Uterus (tissue), 4 donors: ENCODE measurements at places on chromosomes 7 and 10. TPM values are rescaled to one million over a fixed set of nuclear protein-coding genes. Genes with fewer than 3 reads are reported as not detected.
A peak's percentile ranks its signal among the peaks of the same experiment; 100 is the strongest.

GRCh38 chr10:111598433-111599059 is 521.7 kb downstream of the ADRA2A start:
- peak; percentile 26 for DNase-seq

DNA sequence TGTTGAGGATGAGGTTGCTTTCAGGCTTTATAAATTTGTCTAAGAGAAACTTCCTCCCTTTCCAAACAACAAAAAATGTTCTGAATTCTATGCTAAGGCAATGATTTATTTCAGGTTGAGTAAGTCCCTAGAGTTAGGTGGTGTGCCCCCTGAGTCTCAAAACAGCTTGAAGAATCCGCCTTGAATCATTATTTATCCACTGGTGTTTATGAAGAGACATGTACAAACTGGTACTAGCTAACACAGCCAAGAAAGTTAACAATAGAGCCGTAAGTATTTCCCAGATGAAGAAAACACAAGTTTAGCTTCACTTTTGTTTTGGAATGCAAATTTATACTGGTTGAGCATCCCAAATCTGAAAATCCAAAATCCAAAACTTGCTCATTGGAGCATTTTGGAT is 66.2 kb upstream of the SRPK2 start:
- DNase-seq, result no peak

GRCh38 chr10:22042557-22043326 is 39.2 kb upstream of the DNAJC1 start:
- DNase-seq, result no peak

- no peak for DNase-seq
Observed at GRCh38 chr10:18290651-18291313, 150.6 kb downstream of the CACNB2 start.

DNA sequence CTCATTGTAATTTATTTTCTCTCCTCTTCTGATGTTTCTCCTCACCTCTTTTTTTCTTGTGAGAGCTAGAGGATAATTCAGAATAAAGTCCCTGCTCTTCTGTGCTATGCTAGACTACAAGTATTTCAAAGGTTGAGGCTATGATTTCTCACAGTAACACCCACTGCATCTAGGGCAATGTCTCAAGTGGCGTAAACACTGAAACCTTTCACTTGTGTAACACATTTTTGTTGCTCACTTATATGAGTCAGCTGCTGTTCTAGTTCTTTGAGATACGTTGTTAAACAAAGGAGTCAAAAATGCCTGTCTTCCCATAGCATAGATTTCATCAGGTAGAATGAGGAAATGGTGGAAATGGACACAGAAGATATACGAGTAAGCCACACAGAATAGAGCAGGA is 305.1 kb upstream of the PITRM1 start:
- DNase-seq, result no peak

- DNase-seq, result no peak
Observed at GRCh38 chr10:64486149-64486548, 964.9 kb downstream of the REEP3 start.

- no peak for DNase-seq
Observed at GRCh38 chr7:128160296-128160695, 80.8 kb upstream of the LEP start.

DNA sequence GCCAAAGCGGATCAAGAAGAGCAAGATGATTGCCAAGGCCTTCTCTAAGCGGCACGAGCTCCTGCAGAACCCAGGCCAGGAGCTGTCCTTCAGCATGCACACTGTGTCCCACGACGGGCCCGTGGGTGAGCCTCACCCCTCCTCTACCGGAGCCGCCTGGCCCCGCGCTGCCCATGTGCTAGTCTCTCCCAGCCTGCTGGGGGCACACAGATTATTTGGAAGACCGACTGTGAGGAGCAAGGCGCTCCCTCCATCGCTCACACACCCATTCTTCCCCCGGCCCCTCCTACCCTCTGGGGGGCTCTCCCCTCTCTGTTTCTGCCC is 13.9 kb upstream of the AHCYL2 start:
- no peak for DNase-seq

DNA sequence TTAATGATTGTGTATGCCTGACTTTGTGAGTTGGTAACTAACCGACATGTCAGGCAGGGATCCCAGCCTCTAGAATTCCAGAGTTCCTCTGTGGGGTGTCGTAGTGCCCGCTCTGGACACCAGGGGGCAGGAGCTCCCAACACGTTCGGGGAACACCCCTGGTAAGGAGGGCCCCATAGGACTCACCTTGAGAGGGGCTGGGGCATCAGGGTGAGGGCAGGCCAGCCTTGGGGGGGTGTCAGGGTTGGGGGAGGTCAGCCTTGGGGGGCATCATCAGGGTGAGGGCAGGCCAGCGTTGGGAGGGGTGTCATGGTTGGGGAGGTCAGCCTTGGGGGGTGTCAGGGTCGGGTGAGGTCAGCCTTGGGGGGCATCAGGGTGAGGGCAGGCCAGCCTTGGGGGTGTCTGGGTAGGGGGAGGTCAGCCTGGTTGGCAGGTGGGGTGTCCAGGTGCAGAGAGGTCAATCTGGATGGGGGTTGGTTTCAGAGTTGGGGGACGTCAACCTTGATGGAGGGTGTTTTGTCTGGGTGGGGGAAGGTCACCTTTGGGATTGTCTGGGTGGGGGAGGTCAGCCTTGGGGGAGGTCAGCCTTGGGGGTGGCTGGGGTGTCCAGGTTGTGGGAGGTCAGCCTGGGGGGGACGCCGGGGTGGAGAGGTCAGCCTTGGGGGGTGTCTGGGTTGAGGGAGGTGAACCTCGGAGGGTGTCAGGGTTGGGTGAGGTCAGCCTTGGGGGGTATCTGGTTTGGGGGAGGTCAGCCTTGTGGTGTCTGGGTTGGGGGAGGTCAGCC is 45.6 kb upstream of the SUN1 start:
- DNase-seq, result peak; percentile 83

DNA sequence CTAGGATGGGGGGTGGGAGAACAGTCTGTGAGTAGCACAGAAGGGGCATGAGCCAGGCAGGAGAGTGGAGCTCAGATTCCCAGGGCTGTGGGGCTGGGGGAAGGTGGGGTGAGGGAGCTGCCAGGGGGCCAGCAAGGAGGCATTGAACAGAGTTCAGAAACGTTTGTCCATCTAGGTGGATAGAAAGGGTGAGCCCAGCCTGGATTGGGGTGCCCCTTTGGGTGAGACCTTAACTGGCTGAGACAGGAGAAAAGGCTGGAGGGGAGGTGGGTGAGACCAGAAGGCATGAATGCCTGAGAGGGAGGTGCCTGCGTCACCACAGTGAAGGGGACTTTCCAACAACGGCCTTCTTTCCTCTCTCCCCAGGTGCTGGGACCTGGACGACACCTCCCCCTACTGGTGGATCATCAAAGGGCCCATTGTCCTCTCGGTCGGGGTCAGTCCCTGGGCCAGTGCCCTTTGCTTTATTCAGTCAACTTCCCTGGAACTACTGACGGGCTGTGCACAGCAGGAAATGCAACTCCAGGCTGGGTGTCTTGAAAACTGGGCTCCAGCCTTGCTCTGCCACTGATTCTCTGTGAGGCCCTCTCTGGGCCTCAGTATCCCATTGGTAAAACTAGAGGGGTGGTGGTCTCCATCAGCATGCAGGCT is 11.0 kb downstream of the GHRHR start:
- DNase-seq, result peak; percentile 33

DNA sequence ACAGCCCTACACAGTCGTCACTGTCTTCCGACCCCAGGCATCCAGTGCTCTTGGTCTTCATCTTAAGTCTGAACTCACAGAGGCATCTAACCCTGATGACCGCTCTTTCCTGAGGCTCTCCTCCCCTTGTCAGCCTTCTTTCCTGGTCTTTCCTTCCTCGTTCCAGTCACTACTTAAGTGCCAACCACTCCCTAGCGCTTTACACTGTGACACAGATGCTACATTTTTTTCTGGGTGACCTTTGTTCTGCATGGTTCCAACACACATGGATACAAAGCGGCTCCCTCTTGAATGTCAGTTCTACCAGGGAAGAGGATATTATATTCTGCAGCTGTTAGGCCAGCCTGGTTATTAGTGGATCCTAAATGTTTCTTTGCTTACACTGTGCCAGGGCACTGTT is 12.7 kb downstream of the YWHAG start:
- DNase-seq, result no peak

DNA sequence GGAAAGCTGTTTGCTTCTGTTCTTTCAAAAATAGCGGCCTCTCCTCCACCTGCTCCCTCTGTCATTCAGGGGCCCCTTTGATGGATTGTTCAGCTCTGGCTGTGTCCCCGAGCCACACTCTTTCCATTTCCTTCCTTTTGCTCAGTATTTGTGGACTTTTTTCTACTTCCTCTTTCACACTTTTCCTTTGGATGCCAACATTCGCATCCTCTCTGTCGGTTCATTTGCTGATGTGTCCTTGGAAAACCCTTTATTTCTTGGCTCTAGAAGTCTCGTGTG is 11.7 kb upstream of the PWWP2B start:
- DNase-seq, result peak; percentile 9

DNA sequence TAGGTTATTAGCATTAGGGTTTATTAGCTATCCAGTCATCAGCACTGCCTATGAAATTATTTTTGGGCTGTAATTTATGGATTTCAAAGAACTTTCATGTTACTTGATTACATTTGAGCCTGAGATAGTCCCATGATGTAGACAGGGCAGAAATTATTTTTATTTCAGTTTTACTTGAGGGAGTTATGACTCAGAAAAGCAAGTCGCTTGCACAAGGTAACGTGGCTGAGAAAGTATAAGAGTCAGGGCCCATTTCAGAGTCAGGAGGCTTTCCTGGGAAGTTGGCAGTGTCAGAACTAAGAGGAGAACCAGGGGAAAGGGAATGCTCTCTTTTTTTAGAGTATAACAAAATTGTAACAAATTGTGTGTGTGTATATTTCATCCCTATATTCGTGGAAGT is 16.5 kb downstream of the GATA3 start:
- DNase-seq, result no peak

DNA sequence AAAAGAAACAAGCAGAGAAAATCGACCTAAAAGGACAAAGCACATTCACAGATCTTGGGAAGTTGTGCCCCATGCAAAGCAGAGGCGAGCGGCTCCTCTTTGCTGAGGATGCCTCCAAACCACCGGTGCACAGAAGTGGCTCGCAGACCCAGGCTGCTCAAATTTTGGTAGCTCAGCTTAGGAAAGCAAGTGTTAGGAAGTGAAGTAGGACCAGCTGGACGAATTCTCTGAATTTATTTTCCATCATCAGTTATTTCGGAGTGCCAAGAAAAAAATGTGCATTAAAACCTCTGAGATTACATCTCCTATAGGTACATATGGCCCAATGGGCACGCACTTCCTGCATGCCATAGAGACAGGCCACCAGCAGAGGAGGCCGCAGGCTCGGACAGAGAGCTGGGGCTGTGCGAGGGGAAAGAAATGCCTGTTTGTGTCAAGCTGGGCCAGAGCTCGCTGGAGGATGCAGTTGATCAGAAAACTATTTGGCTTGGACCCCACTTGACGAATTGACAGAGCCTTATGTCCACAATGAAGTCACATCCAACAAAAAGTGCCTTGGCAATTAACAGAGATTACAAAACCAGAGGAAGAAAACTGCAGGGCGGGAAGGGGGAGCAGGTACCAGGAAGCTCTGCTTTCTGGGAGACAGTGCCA is 122.3 kb upstream of the LYZL2 start:
- DNase-seq, result peak; percentile 82

DNA sequence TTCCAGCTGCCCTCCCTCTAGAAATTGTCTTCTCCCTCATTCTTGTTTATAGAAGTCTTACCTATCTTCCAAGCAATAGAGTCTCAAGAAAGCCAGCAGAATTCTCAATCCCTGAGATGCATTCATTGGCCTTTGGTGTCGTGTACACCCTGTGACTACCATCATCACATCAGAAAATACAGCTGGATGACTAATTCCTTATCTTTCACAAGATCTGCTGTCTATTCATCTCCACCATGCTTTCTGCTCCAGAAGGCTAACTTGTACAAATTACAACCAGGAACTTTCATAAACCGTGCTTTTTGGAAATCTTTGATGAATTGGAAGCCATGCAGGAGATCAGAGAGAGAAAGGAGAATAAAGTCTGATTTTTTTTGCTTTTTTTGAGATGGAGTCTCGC is 1062.9 kb upstream of the GHITM start:
- no peak for DNase-seq

DNA sequence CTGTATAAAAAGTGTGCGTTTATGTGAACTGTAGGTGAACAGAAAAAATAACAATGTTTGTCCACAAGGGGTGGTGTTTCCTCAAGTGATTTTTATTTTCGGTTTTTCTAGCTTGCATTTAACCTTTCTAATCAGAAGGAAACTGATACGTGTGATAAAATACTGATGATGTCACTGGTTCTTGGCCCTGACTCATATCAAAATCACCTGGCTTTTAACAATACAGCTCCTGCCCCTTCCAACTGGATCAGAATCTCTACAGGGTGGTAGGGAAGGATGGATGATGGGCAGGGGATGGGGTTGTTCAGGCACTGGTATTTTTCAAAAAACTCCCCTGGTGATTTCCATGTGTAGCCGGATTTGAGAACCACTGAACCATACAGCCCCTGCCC is 10.9 kb downstream of the NPFFR1 start:
- no peak for DNase-seq

DNA sequence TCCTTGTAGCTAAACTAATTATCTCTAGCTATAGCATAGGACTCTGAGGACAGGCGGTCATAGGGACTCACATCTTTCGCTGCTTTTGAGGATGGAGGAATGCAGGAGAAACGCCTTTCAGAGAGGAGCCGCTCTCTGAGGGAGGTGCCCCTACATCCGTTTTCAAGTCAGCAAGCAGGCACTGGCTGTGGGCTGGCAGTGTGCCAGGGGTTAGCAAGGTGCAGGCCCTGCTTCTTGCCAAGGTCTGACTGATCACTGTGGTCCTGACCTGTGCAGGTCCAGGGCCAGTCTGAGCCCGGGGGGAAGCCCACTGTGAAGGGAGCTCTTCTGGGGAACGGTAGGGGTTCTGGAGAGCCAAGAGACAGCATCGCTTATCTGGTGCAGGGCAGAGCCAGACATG is 89.4 kb downstream of the SH3PXD2A start:
- no peak for DNase-seq

DNA sequence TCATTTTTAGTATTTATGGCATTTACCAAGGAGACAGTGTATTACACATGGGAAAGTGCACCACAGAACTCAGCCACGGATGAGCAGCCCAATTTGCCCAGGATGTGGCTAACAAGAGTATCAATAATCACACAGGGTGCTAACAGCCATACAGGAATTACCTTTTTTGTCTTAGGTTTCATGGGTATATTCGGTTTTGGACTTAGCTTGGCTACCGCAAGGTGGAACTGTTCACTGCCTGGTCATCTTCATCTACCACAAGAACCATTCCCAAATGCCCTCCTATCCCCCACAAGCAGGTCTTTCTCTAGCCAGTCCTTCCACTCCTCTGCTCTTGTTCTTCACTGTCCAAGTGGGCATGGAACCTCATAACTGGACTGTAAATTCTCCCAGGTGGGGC is 6.0 kb downstream of the PDLIM1 start:
- DNase-seq, result no peak

Gene IQUB
- 6.1 TPM for total RNA-seq

Gene FAM237B
- total RNA-seq, result not detected

Gene LDB1
- 37.1 TPM for total RNA-seq

Gene GIMAP8
- total RNA-seq, result 47.7 TPM

Gene PARD3
- 42.1 TPM for total RNA-seq

Gene LFNG
- not detected for total RNA-seq

Gene GPC2
- total RNA-seq, result under 0.01 TPM

Gene SORCS1
- total RNA-seq, result 7.4 TPM

Gene LGI1
- total RNA-seq, result not detected

Gene CDH23
- 56.2 TPM for total RNA-seq

Gene LBX1
- total RNA-seq, result not detected
